ENCODE measurements at places on chromosomes 5 and 9.

DNA sequence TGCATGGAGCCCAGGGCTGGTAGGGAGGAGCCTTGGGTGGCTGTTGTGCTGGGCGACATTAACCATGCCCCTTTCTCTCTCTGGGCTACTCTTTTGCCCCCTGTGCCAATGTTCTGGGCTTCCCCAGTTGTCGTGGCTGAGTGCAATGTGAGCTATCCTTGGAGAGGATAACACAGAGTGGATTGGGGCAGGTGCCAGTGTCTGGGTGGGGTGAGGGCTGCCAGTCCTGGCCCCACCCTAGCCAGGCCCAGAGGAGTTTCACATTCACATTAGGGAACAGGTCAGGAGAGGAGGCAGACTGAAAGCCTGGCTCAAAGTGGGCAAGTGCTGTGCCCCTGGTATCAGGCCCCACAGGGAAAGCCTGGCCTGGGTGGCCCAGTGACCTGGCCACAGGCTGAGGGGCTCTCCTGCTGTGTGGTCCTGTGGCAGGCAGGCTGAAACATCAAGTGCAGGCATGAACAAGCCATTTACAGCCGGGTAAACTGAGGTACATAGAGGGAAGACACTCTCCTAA is 7.5 kb upstream of the NDST1 start:
- no peak for DNase-seq

DNA sequence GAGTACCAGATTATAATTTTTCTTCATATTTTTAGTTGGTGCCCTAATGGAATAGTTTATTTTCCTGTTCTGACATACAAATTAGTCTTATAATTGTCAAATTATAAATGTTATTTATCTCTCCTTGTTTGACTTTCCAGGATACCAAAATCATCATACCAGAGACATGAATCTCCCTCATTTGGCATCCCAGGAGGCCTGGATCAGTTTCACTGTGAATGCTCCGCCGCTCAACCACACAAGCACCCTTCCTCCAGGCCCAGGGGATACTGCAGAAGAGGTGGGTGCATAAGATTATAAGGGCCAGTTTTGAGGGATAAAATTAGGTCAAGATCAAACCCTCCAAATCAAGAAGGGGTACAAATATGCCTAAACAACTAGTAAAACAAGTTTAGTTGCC is 1229.3 kb downstream of the CDH12 start:
- DNase-seq = no peak

DNA sequence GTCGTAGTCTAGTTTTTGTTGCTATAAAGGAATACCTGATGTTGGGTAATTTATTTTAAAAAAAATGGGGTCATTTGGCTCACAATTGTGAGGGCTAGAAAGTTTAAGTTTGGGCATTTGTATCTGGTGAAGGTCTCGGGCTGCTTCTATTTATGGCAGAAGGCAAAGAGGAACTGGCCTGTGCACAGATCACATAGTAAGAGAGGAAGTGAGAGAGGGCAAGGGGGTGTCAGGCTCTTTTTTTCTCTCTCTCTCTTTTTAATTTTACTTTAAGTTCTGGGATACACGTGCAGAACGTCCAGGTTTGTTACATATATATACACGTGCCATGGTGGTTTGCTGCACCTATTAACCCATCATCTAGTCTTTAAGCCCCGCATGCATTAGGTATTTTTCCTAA is 453.3 kb downstream of the DIRAS2 start:
- DNase-seq = no peak

- no peak for DNase-seq
These were observed 17.9 kb downstream of the HMMR start for GRCh38 chr5:163478126-163478981.

DNA sequence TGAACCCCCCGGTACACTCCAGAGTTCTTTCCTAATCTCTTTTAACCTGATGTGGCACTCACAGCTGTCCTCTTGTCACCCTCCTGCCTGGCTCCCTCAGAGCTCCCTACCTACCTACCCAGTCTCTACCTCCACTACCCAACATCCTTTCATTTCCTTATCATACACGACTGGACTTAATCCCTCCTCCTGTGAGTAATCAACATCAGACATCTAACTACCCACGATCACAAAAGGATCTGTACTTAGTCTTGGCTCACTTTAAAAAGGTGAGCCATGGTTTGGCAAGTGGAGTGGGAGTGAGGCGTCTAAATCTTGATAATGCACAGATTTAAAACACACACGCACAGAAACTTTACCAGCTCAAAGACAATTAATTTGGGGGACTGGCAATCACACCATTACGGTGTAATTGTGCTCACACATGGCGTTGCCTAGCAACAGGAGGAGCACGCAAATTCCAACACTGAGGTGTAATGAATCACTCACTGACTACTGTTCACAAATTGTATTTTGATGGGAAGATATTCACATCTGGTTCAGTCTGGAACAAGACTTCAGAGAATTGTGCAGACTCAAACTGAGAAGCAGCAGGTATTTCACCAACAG is 235.9 kb downstream of the EPB41L4A start:
- DNase-seq = peak; percentile 20

- no peak for DNase-seq
These were observed 760 bp downstream of the ALDH1B1 start for GRCh38 chr9:38393128-38393796.

DNA sequence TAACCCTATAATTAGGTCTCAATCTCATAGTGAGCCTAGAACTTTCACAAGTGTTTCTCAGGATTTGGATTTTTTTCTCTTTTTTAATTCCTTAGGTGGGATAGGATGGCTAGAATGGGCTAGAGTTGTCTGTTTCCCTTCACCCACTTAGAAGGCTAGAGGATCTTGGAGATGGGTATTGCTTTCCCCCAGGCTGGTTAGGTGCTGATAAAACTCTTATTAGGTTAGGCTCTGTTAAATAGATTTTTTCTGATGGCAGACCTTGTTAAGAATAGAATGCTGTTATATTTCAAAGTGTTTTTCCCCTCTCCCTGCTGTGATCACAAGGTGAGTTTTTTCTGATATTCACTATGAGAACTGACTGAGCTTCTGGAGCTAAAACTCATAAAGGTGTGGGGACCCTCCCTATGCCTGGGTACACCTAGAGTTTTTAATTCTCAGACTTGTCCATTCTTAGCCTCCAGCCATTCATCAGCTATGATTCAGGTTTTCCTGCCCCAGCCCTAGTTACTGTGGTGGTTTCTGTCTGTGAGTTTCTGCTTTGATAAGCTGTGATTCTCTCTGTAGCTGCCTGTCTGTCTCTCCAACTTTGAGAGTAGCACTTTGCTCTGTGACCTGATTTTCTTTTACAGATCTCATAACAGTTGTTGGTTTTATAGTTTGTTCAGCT is 132.4 kb downstream of the HACD4 start:
- DNase-seq = peak; percentile 22

GRCh38 chr9:11319538-11319937 is 706.7 kb upstream of the PTPRD start:
- peak; percentile 13 for DNase-seq

GRCh38 chr9:136445799-136446198 is 6.2 kb upstream of the INPP5E start:
- no peak for DNase-seq

- DNase-seq = no peak
These were observed 7.9 kb upstream of the SYK start for GRCh38 chr9:90793729-90794128.

GRCh38 chr9:96884443-96884842 is 30.1 kb upstream of the ZNF782 start:
- peak; percentile 35 for DNase-seq

DNA sequence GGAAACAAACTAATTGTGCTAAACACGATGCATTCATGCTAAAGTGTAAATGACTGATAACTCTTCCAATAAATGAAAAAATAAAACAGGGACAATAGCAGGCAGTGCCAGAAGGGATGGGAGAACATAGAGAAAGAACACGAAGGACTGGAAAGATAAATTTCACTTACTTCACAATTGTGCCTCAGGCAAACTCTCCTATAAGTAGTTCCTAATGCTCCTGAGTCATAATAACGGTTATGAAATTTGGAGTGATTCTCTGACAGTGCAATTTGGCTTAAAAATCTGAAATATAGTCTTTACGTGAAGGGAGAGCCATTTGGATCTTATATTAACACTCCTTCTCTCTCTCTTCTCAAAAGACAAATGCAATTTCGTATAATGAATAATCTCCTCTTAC is 2218.5 kb downstream of the MAT2B start:
- DNase-seq = no peak

DNA sequence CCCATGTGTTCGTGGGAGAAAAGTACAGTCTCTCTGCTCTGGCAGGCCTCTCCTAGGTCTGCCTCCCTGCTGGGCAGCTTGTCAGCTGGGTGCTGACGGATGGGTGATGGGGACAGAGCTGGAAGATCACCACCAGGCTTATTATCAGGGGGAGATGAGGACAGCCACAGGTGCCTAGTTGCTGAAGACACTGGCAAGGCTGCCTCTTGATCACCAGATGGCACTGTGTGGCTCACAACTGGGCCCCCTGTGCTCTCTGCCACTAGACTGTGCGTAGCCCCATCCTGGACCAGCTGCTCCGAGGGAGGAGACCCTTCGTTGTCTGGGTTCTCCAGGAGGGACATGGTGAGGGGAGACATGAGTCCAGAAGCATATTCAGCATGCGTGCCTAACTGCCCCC is 73.0 kb downstream of the KIF24 start:
- DNase-seq = no peak

DNA sequence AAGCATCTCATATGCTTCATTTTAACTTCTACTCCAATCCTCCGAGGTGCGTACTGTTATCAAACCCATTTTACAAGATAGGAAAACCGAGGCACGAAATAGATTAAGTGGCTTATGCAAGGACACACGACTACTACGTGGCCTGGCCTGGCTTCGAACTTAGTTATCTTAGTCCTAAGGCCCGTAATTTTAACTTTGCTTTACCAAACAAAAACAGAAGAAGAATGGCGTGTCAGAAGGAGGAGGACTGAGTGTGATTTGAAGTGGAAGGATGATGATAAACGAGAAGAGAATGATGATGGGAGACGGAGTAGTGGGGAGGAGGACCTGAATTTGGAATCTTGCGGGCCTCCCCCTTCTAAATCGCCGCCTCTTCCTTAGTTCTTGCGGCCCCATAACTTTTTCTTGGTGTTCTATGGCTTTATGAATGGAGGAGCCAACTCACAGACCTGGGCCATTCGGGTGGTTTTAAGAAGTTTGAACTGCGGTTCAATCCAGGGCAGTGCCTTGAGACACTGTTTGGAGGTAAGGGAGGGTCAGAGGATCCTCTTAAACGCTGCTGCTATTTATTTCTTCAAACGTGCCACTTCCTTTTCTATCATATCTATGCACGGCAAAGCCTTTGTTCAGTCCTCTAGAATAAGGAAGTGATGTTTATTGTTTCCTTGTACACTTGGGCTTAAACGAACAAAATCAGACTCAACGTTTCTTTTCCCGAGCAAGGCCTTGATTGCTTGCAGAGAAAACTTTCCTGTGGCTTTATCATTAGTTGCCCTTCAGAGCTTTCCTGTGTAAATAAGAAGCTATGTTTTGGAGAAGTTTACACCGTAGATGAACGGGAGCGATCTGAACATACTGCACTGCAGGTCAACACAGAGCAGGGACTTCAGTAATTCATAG is 795 bp downstream of the CNOT8 start:
- no peak for DNase-seq

DNA sequence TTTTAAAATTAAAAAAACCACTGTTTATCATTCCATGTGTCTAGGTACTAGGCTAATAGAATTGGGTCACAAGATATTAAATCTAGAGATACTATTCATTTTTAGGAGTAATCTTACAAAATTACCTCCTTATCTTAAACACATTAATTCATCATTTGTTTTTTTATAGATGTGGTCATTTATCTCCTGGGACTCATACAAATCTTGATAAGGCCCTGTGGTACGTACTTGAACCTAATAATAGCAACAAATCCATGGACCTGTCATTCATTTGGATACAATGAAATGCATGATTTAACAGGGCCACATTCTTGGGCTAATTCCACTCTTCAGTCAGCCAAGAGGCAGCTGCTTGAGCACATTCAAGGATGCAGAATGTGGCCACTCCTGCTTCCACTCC is 66.4 kb upstream of the MARCHF11 start:
- no peak for DNase-seq

GRCh38 chr9:18393340-18394130 is 80.4 kb upstream of the ADAMTSL1 start:
- peak; percentile 97 for DNase-seq

GRCh38 chr5:78760770-78761169 is 112.2 kb upstream of the LHFPL2 start:
- DNase-seq = no peak

- no peak for DNase-seq
These were observed 39.0 kb downstream of the KIF4B start for GRCh38 chr5:155052532-155052931.

GRCh38 chr9:127805620-127806019 is 2.9 kb downstream of the FPGS start:
- DNase-seq = peak; percentile 42

- DNase-seq = peak; percentile 94
These were observed 2.2 kb downstream of the RACK1 start for GRCh38 chr5:181241393-181241975.

DNA sequence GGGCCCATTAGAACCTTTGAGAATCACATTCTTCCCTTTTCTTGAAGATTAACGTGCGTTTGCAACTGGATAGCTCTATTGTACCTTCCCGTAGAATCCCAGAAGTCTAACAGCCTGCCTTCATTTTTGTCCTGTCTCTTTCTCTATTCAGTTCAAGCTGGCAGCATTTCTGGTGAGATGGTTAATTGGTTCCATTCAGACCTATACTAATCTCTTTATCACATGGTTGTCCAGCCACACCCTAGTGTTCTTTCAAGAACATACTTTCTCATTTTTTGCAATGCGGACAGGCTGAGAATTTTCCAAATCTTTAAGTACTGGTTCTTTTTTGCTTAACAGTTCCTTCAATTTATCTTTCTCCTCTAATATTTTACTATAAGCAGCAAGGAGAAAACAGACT is 26.0 kb downstream of the NUTM2F start:
- DNase-seq = no peak

DNA sequence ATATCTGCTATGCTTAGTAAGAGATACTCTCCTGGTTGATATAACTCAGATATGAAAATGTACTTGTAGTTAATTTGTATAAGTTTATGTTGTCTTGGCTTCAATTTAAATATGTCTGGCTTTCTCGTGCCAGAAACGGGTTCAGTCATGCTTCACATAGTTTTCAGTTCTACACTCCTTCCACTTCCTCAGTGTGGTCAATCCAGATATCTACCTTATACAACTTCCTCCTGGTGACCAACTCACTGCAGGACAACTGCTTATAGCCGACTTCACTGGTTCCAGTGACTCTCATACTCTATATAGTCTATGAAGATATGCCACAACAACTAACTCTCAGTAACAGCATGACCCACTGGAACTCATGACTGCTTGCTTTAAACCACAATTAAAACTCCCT is 690.4 kb downstream of the SLCO4C1 start:
- no peak for DNase-seq

GRCh38 chr9:71944754-71945375 is 33.4 kb downstream of the C9orf85 start:
- no peak for DNase-seq

DNA sequence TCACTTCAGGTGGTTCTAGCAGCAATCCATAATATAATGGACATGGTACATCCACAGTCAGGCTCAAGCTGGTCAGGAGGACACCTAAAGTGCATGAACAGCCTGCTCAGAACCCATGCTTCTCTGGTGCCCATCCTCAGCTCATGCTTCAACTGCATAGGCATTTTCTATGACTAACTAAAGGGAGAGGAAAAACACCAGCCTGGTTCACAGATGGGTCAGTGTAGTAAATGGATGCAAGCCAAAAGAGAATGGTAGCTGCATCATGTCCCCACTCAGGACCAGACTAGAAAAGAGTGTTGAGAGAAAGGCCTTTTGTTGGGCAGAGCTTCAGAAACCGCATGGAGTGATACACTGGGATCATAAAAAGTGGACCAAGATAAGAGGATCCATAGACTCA is 556.6 kb downstream of the TLE1 start:
- no peak for DNase-seq
